ENCODE measurements at places on chromosomes 12 and 14.
A peak's percentile ranks its signal among the peaks of the same experiment; 100 is the strongest.

DNA sequence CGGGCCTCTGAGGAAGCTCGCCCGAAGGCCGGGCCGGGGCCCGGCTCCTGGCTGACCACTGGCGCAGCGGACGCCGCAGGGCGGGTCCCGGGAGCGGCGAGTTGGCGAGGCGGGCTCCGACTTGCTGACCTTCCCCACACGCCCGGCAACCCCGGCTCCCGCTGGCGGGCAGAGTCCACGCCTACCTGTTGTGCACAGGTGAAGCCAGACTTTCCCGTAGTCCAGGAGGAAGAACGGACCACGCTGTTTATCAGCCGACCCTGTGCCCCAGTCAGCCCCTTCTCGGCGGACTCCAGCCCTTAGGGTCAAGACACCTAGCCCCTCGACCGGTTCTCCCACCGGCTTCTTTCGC is 407 bp downstream of the HEATR5A start:
- DNase-seq, result peak; percentile 47

GRCh38 chr14:35879654-35880249 is 53.6 kb downstream of the BRMS1L start:
- no peak for DNase-seq

DNA sequence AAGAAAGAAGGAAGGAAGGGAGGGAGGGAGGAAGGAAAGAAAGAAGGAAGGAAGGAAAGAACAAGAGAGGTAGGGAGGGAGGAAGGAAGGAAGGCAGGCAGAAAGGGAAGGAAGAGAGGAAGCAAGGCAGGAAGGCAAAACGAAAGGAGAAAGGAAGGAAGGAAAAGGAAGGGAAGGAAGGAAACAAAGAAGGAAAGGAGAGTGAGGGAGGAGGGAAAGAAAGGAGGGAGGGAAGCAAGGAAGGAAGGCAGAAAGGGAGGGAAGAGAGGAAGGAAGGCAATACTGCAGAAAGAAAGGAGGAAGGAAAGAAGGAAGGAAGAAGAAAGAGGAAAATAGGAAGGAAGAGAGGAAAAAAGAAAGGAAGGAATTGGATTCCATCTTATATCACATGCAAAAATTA is 1303.1 kb upstream of the TMEM132C start:
- no peak for DNase-seq

DNA sequence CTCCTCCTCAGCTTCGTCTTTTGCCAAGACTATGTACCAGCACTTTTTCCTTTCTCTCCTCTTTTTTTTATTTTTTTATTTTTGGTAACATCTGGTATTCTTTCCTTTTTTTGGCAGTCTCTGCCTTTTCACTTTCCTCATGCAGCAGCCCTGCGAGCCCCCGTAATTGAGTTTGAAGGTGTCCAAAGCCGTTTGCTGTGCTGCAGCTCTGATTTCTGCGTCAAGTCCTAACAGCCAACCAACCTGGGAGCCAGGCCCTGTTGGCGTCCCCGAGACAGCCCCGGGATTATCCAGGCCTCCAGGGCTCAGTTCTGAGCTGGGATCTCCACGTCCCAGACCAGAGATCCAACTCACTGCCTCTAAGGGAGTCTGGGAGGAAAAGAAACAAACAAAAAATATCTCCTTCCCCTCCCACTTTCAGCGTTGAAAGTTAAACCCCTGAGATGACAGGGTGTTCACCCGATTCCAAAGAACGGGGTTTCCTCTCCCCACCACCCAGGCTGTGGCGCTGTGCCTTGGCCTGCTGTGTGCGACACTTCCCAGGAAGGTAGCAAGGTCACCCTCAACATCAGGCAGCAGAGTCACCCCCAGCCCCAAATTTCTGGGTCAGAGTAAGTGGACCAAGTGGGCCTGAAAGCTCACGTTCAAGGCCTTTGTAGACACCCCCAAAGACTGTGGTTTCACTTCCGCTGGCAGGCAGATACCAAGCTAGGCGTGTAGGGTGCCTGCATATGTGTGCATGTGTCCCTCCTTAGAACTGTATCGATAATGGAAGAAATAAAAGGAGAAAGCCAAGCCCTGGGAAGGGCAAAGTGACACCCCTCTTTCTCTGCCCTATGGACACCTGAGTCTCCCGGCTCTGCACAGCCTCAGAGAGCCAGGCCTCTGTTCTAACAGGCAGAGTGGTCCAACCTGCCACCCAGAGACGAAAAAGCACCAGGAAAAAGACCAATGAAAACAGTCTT is 11.1 kb downstream of the BCL11B start:
- DNase-seq, result no peak

GRCh38 chr14:90500665-90501370 is 104.0 kb downstream of the CALM1 start:
- no peak for DNase-seq

DNA sequence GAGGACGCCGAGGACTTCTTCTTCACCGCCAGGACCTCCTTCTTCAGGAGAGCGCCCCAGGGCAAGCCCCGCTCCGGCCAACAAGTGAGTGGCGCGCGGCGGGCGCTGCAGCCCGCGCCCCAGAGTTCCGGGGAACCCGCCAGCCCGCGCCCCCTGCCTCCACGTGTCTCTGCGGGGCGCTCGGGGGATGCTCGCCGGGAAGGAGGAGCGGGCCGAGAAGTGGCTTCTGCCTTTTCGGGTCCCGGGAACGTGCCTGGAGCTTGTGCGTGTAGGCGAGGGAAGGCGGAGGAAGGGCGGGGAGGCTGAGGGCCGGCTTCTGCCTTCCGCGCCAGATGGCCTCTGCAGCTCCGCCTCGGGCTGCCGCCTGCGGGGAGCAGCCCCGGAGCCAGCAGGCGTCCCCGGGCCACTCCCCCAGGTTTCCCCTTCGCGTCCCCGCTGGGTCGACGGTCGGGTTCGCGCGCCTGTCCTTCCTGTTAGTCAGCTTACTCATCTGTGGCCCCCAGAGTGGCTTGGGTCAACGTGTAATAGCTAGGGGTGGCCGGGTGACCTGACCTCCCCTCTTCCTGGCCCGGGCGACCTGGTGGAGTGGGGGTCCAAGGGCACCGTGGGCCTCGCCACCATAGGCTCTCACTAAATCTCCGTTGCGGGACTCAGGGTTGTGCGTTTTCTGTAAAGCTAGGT is 505 bp downstream of the RASSF3 start:
- no peak for DNase-seq

- DNase-seq, result no peak
These were observed 87.9 kb downstream of the DAD1 start for GRCh38 chr14:22500954-22501726.

DNA sequence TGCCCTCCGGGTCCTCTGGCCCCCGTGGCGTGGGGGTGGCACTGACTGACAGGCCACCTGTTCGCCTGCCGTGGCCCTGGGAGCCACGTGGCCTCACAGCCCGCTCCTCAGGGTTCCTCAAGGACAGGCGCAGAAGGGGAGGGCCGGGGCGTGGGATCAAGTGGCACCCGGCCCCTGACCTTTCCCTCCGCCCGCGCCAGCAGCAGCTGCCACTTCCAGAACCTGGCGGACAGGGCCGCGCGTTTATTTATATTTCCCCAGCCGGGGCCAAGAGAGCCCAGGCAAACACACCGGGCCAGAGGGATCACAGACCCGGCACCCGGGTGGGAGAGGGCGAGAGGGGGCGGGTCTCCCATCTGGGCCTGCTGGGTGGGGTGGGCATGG is 92.6 kb downstream of the RFLNA start:
- no peak for DNase-seq

- DNase-seq, result no peak
These were observed 76.9 kb downstream of the PPHLN1 start for GRCh38 chr12:42402821-42403411.

GRCh38 chr14:105070760-105071137 is 5.5 kb upstream of the GPR132 start:
- no peak for DNase-seq

DNA sequence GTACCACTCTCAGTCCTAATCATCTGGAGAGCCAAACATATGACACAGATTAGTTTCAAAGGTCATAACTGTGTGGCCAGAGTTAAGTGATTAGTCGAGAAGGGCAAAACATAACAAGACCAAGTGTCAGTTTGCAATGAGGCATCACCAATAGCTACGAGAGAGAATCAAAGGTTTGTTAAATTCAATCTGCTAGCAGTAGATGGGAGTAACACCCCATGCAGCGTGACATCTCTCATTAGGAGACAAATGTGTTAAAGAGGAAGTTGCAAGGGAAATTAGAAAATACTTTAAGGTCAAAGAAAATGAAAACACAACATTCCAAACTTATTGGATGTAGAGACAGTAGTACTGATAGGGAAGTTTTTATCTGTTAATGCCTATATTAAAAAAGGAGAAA is 135.7 kb upstream of the SYT10 start:
- no peak for DNase-seq

DNA sequence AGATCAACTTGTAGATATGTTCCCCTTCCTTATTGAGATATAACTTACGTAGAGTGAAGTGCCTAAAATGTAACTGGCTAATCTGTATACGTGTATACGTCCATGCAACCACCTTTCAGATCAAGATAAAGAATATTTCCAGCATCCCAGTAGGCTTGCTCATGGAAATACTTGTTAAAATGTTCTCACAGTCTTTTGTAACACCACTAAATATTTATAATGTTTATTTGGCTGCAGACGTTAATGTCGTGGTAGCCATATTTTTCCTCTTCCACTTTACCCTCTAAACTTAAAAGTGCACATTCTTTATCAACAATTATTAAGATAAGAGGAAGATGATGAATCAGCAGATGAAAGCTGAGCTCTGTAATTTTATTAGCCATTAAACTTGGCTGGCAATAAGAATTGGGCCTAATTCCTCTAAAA is 447.4 kb downstream of the AEBP2 start:
- no peak for DNase-seq

DNA sequence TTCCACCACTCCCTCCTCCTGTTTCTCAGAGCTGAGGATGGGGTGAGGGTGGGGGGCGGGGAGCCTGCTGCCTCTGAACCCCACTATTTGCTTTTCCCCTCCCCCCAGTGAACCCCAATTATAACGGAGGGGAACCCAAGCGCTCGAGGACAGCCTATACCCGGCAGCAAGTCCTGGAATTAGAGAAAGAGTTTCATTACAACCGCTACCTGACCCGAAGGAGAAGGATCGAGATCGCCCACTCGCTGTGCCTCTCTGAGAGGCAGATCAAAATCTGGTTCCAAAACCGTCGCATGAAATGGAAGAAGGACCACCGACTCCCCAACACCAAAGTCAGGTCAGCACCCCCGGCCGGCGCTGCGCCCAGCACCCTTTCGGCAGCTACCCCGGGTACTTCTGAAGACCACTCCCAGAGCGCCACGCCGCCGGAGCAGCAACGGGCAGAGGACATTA is 1.1 kb downstream of the HOXC4 start:
- DNase-seq, result no peak

DNA sequence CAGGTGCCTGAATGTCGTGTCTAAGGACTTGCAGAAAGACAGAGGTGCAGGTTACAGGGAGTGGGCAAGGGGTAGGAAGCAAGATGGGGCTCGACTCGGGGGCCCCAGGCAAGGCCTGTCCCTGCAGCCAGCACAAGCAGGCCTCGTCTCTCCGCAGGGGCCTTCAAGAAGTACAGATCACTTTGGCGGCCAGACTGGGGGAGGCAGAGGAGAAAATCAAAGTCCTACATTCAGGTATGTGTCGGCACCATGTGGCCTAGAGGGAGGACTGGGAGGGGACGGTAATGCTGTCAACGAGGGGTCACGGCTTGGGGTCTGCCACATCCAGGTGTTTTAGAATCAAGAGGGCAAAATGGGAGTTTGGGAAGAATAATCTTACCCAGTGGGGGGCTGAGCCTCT is 73.7 kb downstream of the PHETA1 start:
- DNase-seq, result no peak

GRCh38 chr14:67882986-67883555 is 63.5 kb downstream of the RAD51B start:
- no peak for DNase-seq

DNA sequence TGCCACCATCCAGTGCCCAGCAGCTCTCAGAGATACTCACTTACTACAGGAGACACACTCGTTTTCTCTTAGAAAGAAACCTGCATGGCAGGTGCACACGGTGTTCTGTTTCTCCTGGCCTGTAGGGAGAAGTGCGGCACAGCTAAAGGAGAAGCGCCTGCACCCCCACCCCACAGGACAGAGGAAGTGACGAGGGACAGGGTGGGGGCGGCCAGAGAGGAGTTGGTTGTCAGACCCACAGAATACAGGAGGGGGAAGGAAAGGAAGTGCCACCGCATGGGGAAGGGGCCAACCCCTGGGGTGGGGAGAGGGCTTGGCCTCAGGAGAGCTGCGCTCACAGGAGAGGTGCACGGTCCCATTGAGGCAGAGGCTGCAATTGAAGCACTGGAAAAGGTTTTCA is 8.8 kb downstream of the TNFRSF1A start:
- no peak for DNase-seq

GRCh38 chr14:65312859-65313258 is 99.7 kb upstream of the FUT8 start:
- DNase-seq, result no peak

GRCh38 chr14:81655423-81656314 is 122.0 kb upstream of the SEL1L start:
- DNase-seq, result no peak

Measured in hippocampal formation (tissue), 2 donors.